NCI-H345 (cell line): ENCODE measurements at places on chromosomes 5 and 9.

DNA sequence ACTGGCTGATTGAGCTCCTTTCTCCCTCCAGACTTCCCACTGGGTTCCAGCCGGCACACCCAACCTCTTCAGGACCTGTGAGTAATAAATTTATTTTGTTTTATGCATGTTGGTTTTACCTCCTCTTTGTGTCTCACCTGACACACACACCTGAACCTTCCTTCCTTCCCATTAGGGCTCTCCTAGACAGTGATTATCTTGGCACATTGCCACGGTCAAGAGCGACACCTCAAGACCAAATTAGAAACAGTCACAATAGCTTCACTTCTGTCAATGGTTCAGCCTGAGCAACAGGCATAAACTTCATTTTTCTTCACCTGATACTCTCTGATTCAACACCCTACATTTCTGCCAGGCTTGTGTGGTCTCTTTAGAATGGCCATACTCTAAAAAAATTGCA is 296.3 kb upstream of the SMARCA2 start:
- peak; percentile 12 for DNase-seq

DNA sequence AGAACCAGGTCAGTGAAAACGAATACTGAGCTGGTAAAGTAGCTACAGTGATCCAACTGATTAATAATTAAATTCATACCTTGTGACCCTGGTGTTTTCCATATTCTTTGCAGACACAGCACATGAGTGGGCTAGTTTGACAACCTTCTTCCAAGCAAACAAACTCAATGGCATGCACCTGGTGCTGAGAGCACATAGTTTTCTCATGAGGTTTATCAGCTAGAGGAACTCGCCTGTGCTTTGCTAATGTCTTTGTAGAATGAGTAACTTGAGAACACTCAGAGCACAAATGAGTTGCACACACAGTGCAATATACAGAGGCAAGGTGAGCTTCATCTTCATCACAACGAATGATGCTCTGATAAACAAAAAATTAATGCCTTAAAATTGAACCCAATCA is 12.6 kb downstream of the TRIM23 start:
- DNase-seq = no peak

DNA sequence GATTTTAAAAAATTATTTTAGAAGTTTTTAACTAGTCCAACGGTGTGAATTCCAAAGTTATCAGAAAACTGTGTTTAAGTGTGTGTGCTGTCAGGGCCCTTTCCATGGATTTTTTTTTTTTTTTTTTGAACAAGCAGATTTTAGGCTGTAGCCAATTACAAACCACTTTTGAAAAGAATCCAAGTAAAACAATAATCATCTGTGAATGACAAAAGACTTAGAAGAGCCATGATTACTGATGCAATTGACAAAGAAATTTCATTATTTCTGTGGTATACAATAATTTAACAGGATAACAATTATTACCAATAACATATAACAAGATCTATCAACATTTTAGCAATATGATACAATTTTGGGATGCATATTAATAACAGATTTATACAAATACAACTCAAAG is 16.2 kb upstream of the PAIP1 start:
- no peak for DNase-seq

- DNase-seq = no peak
These were observed 148.1 kb downstream of the ATG10 start for GRCh38 chr5:82119889-82120288.
